ENCODE measurements at places on chromosomes 12 and 14.

DNA sequence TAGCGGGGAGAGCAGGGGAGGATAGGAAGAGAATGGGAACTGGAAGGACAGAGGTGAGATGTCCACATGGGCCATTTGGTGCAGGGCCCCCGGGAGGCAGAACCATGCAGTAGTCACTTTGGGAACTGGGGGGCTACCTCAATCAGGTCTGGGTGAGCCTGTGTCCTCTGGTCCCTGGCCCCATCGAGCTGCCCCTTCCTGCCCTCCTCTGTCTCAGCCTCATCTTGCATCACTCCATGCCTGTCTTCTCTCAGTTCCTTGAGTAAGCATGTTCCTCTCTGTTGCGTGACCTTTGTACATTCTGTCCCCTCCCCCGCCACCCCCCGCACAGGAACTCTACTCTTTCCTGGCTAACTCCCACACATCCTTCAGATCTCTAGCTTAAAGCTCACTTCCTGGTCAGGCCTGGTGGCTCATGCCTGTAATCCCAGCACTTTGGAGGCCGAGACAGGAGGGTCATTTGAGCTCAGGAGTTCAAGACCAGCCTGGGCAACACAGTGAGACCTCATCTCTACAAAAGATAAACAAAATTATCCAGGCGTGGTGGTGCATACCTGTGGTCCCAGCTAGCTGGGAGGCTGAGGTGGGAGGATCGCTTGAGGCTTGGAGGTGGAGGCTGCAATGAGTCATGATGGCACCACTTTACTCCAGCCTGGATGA lies 23.2 kb downstream of the FOS start:
- DNase-seq, result no peak

DNA sequence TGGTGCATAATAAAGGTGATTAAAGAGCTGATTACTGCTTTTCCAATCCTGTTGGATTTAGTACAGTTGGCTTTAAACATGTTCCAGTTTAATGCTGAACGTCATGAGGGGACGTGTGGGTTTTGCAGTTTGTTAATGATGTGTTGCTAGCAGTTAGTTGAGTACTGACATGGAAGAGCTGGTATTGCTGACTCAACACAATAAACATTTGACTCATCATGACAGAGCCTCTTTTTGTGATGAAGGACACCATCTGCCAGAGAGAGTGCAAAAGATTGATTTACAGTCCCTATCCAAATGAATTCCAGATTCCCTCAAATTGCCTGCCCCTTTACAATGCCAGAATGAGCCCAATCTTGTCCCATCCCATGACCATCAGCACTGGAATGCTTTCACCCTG lies 346.2 kb upstream of the PRICKLE1 start:
- DNase-seq, result no peak

GRCh38 chr12:106039242-106039641 lies 99.5 kb downstream of the NUAK1 start:
- DNase-seq, result no peak

DNA sequence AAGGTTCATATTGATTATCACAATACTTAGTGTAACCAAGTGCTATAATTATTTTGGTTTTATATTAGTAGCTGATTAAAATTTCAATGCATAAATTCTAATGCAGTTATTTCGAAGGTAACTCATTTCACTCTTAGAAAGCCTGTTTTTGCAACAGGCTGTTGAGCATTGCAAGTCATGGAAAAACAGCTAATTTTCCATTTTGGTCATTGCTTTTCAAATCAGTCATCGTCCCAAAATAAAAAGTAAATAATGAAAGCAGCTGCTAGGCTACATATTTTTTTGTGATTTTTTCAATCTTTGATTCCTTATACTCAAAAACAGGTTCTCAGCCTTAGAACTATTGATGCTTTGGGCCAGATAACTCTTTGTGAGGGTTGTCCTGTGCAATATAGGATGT lies 22.9 kb downstream of the VEZT start:
- no peak for DNase-seq

GRCh38 chr14:99937475-99938244 lies 127.6 kb upstream of the EVL start:
- DNase-seq, result no peak

GRCh38 chr12:124115976-124116690 lies 143.1 kb downstream of the ZNF664 start:
- DNase-seq, result no peak

DNA sequence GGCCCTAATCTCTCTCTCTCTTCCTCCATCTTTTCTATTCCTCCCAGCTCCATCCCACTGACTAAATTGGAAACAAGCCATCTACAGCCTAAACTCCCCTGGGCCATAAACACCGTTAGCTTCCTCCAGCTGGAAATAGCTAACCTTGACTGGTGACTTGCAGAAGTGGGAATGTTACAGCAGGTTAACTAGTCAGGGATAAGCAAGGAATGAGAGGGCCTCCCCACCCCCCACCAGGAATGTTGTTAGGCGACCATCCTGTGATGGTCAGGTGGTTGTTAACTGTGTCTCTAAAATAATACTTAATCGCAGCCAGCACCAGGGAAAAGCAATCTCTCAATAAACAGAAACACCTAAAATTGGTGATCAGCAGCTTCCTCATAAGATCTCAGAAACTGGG lies 40.8 kb downstream of the MIS18BP1 start:
- DNase-seq, result no peak

- DNase-seq, result no peak
These were observed 53.6 kb downstream of the SLC25A21 start for GRCh38 chr14:37118673-37119366.

GRCh38 chr14:74176400-74176793 lies 62.9 kb upstream of the VSX2 start:
- DNase-seq, result no peak

DNA sequence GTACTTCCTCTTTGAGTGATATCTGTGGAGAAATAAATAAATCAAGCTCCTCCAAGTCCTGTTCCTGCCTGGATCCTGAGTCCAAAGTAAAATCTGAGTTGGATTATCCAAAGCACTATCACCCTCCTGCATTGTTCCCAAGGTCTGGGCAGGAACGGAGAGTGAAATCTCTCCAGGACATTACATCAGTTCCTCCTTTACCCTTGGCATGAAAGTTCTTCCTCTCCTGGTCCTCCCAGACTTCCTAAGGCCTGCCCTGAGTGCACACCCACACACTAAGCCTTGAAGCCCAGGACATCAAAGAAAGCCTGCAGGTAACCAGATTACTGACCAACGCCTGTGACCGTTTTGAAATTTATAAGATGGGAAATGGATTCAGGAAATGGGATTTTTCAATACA lies 206.8 kb upstream of the BCL2L14 start:
- DNase-seq, result no peak

DNA sequence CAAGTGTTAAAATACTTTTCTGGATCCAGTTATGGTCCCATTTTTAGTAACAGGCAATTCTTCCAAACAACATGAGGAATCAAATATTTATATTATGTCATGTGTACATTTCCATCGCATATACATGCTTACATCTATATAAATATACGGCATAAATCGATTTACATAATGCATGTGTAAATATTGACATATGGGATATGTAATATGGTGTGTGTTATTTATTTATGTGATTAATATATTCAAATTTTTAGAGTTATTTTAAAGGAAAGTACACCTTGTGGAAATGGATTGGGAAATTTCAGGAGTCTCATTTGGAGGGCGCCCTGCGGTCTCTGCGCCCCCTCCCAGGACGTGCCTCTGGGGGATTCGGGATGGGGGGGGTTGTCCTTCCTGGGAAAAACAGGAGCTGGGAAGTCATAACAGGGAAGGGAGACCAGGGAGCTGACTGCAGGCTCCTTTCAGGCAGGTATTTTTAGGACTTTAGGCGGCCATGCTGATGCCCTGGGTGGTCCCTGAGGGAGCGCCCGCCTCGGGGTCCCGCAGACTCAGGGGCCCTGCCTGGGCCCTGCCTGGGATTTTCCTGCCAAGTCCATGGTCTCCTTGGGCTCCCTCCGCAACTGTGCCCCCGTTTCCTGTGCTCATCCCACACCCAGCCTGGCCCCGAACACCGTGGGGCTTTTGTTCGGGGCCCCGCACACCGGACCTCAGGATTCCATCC lies 82.7 kb upstream of the SFSWAP start:
- no peak for DNase-seq

DNA sequence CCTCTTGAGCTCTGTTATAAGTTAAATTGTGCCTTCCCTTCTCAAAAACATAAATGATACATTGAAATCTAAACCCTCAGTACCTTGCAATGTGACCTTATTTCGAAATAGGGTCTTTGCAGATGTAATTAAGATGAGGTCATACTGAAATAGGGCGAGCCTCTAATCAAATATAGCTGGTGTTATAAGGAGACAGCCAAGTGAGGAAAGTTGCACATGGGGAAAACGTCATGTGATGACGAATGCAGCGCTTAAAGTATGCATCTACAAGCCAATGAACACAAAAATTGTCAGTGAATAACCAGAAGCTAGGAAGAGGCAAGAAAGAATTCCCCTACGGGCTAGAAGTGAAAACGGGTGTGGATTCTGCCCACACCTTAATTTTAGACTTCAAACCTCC lies 305.2 kb upstream of the FOXG1 start:
- no peak for DNase-seq

DNA sequence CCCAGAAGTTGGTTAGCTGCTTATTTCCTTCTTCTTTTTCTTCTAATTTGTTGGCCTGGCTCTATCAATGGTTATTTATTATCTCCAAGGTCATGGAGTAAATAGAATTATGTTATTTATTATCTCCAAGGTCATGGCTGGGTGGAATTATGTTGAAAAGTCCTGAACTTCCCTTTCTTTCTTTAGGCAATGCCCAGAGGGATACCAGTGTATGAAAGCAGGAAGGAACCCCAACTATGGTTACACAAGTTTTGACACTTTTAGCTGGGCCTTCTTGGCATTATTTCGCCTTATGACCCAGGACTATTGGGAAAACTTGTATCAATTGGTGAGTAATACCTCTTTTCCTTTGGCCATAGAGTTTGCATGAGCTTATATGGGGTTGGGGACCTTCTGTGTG lies 111.6 kb downstream of the SCN8A start:
- DNase-seq, result no peak

DNA sequence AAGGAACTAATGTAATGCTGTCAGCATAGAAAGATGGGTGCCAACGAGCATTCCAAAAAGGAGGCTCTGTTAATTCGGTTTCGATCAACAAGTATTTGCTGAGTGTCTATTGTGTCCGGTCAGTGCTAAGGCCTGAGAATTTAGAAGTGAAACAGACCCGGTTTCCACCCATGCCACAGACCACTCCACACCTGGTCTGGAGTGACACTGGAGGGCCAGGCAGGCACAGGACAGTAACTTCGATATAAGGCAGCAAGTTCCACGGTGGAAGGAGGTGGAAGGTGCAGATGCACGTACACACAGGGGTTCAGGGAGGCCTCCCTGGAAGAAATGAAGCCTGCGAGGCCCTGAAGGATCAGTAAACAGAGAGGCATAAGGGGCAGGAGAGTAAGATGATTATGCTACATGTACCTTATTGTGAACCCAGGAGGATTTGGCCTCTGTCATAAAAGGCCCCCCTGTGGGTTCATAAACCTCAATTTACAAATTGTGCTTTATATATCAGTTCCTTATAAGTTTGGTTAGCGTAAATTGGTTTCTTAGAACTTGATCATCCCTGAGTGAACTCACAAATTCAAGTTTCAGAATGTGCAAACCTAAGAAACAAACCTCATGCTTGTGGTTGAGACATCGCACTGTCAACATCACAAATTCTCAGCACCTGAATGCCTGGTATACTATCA lies 25.9 kb downstream of the SSH1 start:
- no peak for DNase-seq

DNA sequence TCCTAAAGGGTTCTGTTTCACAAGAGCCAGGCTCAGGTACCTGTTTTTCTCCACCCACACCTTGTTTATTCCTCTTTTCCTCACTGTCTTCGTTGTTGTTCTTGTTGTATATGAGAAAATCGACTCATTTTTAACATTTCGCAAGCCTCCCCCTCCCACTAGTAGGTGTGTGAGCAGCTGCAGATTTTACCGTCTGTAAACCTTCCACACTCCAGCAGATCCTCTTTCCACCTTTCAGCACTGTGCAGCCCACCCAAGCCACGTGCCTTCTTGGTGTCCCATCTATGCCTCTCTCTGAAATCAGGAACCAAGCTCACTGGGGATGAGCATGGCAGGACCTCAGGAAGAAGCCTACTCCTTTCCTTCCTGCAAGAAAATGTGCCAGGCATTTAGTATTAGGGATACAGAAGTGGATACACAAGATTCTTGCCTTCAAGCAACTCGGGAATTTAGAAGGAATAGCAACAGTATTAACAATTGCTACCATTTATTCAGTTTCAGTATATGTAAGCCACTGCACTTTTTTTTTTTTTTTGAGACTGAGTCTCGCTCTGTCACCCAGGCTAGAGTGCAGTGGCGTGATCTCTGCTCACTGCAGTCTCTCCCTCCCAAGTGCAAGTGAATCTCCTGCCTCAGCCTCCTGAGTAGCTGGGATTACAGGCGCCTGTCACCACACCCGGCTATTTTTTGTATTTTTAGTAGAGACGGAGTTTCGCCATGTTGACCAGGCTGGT lies 113.6 kb downstream of the CHST11 start:
- no peak for DNase-seq

GRCh38 chr14:90693413-90693812 lies 122.8 kb downstream of the TTC7B start:
- no peak for DNase-seq

GRCh38 chr12:6235499-6235898 lies 35.3 kb downstream of the CD9 start:
- DNase-seq, result no peak

DNA sequence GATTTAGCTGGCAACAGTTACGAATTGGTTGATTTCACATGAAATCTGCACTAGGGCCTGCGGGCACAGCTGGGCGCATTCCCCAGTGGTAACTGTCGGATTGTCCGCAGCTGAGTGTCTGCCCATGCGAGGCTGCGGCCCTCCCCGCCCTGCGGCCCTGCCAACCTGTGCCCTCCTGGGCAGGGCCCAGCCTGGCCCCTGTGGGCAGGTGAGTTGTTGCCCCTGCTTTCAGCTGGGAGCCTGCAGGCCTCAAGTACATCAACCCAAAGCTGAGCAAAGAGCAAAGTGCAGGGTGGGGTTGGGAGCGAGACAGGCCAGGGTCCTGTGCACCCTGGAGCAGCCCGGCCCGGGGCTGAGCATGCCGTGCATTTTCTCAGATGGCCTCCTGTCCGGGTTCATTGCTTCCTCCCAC lies 89.1 kb downstream of the ADGRD1 start:
- DNase-seq, result no peak

DNA sequence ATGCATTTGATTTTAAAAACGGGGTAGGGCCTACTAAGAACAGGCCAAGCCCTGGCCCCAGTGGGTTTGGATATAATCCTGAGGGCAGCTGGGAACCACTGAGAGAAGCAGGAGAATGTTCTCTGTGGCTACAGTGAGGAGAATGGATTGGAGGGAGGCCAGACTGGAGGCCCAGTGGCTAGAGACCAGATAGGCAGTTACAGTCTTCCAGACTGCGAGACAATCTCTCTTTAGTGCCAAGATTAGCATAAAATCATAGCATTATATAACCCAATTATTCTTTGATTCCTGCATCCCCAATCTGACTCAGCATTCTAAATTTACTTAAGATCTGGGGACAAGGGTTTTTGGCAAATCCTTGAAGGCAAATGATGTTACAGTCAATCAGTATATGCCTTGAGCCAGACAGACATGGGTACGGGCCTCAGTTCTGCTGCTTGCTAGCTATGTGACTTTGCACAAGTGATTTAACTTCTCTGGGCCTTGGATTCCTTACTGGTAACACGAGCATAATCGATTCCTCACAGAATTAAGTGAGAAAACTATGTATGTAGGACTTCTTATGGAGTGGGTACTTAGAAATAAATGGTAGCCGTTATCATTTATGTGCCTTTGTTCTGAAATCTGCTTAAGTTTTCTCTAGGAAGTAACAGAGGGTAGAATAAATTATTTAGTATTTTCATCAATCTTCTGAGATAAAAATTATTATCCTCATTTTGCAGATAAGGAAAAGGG lies 18.3 kb downstream of the NINJ2 start:
- no peak for DNase-seq

Data from stimulated activated CD8-positive, alpha-beta memory T cell treated with anti-CD3 and anti-CD28 coated beads, Interleukin-2, amount 100 ng/mL, for 1 hour (primary cell).